CD4-positive, alpha-beta T cell treated with Interleukin-10 for 1 hour (primary cell): ENCODE measurements at places on chromosomes 5 and 9.

DNA sequence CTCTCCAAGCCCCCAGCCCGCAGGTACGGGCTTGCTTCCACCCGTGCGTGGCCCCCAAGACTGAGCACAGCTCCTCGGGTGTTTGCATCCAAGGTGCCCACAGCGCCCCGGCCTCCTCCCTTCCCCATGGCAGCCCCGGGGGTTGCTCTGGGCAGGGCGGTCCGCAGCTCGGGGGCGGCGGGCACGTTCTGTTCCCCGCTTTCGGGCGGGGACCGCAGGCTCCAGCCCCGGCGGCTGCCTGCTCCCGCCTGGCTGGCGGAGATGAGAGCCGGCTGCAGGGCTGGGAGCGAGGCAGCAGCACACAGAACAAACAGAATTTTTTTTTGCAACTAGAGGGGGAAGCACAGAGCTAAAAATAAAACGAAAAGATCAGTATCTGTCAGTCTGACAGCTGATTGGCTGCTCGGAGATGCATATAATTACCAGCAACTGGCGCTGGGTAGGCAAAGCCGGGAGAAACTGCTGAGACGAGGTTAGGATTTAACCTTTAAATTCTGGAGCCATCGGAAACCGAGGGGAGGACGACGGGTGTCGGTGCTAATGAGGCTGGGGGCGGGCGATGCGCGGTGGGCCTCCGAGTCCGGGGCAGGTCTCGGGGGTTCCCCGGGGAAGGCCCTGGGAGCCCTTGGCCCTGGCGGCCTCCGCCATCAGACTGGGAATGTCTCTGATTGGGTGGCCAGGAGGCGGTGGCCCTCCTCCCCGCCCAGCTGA is 142.7 kb upstream of the IER5L start:
- peak; percentile 78 for DNase-seq

- DNase-seq, result no peak
These were observed 41.4 kb upstream of the RUSC2 start for GRCh38 chr9:35448496-35448895.

DNA sequence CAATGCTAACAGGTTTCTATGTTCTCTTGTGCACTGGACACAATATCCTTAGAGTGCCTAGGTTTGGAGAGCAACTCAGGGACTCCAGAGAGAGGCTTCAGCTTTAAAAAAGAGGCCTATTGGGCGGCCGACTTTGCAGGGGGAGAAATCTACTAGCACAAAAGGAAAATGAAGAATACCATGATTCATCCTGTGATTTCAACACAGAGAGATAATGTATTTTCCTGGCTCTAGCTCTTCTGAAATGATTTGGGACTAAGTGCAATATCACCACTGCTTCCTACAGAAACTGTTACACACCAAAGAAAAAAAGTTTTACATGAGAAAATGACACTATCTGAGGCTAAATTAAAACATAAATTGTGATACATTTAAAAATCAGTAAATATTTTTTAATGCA is 146.1 kb upstream of the TSLP start:
- no peak for DNase-seq

DNA sequence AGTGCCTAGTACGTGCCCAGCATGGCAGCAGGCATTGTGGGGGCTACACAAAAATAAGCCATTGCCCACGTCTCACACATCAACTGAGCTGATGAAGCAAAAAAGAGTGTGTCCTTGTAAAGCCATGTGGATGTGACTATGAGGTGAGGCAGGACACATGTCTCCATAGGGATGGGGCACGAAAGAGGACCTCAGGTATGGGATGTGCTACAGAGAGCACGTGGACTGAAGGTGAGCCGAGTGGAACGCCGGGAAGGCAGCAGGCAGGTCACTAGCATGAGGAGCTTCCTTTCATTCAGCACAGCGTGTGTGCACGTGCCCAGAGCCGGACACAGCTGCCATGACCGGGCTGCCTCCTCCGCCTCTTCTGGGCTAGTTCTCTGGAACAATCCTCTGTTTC is 429.8 kb downstream of the SPOCK1 start:
- DNase-seq, result no peak

GRCh38 chr9:33778700-33779351 is 16.5 kb upstream of the PRSS3 start:
- peak; percentile 65 for DNase-seq

DNA sequence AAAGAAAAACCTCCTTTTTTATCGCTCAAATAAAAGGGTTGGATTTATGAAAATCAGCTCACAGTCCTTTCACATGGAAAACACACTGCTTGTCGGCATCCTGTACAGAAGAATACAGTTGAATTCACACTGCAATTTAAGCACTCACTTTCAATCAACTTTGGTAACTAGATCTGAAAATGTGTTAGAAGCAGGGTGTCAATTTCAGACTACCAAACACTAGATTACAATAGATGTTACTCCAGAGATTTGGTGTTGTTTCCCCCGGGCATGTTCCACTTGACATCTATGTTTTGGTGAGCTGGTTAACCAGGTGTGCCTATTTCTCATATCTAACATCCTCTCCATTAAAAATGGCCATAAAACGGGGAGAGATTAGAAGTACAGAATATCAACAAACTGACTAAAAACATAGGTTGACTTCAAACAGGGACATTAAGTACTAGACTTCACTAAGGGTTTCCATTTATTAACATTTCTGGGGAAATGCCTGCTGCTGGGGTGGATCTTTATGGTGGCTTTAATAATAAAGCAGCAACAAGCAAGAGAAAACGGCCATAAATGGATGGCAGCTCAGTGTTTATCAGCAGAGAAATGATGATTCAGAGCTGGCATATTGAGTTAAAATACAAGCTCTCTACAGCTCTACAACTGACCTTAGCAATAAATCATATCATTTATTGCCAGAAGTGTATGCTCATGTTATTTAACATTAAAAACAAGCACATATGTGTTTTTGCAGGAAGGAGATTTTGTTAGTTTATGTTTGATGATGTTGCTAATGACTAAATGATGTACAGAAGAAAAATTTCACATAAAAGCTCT is 158.8 kb downstream of the SLF1 start:
- DNase-seq, result no peak

GRCh38 chr9:13228431-13228830 is 51.1 kb downstream of the MPDZ start:
- DNase-seq, result no peak

DNA sequence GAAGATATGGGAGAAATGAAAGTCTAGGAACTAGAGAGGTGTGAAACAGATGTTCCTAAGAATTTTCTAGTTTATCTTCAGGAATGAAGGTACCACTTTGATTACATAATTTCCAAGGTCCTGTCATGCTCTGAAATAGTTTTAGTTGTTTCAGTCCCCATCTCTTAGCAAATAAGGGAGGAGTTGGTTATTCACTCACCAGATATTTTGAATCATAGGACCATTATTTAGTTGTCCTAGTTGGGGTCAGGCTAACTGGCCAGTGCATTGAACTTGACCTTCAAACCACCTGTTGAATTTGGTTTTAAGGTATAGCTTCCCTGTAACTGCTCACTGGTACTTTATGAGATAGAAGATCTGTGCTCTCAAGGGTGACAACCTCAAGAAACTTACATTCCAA is 53.9 kb upstream of the TNFAIP8 start:
- no peak for DNase-seq

DNA sequence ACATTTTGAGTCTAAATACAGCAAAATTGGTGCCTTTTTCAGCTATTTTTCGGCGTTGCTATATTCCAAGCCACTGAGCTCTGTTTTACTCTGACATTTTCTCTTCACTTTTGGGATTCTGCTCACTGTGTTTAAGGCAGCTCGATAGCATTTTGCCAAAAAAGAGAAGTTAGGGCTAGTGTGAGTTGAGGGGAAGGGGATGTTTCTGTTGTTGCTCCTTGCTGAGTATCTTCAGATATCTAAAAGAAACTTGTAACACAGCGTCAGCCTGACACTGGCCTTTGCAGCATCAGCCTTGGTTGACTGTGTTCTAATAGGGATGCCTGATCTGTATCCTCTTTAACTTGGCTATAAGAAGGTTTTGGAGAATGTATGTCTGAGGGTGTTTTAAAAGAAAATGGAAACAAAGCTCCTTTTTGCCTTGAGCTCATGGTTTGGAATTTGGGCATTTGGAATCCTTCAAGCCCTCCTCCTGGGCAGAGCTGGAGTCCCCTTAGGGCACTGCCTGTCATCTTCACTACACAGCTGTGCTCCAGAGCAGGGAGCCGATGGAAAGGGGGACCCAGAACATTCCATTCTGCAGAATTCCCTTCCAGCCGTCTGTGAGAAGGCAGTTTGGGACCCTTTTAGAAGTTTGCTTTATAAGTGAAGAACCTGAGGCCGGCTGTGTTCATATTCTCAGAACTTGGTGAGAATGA is 63.0 kb downstream of the EXOSC2 start:
- no peak for DNase-seq

- no peak for DNase-seq
These were observed 6.6 kb upstream of the FBP1 start for GRCh38 chr9:94645901-94646300.

DNA sequence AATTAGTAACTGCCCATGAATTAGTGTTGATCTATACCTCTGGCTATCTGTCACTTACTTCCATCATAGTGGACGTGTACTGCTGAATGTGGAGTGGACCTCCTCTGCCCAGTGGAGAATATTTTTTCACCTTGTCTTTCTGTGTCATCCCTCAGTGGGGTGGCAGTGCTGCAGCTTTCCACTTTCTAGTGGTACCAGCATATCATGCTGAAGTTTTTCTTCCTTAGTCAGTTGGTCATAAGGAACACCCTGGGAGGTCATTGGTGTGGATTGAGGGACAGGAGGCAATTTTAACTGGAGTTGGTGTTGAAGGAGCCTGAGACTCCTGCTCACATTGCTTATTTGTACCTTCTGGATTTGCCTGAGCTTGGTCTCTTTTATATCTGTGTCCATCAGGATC is 151.7 kb upstream of the ANKH start:
- no peak for DNase-seq

DNA sequence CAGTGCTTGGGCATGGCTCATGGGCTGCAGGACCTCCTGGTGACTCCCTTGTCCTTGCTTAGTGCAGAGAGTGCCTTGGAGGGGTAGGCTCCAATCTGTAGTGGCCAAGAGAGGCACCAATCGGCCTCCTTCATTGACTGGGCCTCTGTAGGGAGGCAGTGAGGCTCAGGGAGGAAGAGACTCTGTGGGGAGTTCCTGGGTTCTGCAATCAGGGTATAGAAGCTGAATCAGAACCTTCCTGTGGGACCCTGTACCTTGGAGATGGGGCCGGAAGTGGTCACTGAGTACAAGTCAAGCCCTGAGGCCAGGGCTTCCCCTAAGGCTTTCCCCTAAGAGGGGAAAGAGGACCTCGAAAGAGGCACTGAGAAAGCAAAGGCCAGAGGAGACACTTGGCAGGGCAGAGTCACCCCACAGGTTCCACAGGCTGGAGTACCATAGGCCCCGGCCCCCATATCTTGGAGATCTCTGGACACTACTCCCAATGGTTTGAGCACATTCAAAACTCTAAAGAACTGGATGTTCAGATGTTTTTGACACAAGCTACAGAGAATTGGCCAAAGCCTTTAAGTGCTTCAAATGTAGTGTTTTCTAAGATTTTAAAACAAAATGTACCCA is 190.5 kb downstream of the HSPA4 start:
- no peak for DNase-seq

DNA sequence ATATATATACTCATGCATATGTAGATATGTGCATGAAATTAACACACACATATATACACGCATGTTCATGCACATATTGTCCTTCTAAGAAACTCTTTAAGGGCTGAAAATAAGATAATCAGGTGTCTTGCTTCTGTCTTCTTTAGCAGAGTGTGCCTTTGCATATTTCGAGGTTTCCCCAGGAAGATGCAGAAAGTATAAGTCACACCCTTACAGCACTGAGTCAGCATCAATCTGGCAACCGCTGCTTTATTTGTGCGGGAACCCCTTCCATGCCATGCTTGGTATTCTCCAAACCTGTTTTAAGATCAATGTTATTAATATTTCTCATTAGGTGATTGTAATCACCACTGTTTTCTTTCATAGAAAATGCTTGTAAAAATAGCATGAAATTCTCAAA is 557.9 kb downstream of the CAAP1 start:
- DNase-seq, result no peak

- DNase-seq, result no peak
These were observed 22.5 kb downstream of the C5orf47 start for GRCh38 chr5:174011441-174011840.

- DNase-seq, result no peak
These were observed 65.0 kb downstream of the HSD17B3 start for GRCh38 chr9:96236854-96237550.

GRCh38 chr9:99326917-99327189 is 104.8 kb downstream of the SEC61B start:
- no peak for DNase-seq

GRCh38 chr5:37576552-37576951 is 197.4 kb downstream of the WDR70 start:
- DNase-seq, result no peak

DNA sequence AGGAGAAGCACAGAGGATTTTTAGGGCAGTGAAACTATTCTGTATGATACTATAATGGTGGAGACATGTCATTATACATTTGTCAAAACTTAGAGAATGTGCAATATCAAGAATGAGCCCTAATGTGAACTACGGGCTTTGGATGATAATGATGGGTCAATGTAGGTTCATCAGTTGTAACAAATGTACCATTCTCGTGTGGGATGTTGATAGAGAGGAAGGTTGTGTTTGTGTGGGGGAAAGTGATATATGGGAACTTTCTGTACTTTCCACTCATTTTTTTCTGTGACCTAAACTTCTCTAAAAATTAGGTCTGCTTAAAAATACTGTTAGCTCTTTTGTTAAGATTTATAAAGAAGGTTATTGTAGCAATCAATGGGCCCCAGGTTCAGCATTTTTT is 138.9 kb downstream of the SPATA31D1 start:
- no peak for DNase-seq

DNA sequence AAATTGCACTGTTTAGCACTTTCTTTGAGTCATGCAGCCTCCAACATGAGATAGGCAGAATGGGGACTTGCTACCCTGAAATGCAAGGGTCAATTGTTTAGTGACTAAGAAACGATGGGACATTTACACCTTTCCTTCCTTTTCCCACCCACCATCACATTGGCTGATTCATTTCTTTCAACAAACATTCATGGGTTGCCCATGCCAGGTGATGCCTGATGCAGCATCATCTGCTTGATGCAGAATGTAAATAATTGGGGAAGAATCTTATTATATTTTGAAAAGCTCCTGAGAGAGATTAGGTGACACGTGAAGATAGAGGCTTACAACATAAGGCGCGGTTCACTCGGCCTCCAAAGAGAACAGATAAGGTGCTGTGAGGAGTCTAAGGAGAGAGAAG is 4.5 kb upstream of the TRMT10B start:
- no peak for DNase-seq

DNA sequence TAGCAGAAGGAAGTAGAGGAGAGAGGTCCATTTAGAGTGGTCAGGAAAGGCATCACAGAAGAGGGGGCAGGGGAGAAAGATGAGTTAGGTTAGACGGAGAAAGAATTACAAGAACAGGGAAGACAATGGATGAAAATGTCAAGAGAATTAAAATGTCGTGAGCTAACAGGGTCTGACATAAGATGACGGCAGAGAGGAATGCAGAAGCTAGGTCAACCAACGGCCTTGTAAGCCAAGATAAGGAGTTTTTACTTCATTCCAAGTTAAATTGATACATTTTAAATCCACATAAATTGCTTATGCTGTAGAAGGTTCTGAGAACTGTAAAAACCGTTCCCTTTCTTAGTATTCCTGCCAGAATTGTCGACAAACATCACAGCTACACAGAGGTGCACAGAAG is 896.9 kb upstream of the DMAC1 start:
- DNase-seq, result no peak
